Caudate nucleus (tissue), 63 donors: ENCODE measurements at places on chromosomes 1 and 21.

DNA sequence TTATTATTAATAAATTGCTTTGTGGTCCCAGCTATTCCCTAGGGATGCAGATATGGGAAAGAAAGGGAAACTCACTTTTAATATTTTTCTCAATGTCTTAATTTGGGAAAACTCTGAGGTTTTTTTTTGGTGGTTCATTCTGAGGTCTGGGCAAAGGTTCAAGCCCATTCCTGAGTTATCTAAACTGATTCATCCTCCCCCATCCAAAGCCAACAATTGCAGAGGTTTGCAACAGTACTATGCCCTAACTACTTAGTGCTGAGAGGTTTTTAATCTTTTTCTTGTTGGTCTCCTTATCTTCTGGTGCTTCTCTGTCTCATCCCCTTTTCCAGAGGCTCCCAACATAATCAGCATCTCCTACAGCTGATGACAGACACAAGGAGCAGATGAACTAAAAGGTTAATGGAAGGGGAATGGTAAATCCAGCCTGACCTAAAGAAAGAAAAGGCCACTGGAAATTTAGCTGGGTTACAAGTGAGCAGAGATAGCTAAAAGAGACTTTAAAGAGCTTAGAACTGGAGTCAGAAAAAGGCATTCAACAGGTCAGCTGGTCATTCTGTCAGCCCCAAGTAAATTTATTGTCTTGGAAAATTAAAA, 390.4 kb downstream of the TGFB2 start:
- no peak for DNase-seq

DNA sequence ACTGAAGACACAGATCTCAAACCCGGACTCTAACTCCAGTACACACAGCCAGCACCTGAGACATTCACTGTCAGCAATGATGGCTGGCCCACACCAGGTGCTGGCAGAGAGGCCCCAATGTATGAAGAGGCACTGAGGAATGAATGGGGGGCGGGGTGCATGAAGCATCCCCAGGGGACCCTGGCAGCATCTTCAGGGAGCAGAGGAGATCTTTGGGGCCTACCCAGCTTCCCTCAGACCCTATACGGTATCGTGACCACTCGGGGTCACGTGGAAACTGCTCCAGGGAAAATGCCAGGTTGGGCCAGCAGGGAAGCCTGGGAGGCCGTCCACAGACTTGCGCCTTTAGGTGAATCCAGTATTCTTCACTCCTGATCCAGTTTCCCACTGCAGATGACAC, 84.3 kb downstream of the NPHP4 start:
- DNase-seq: no peak

DNA sequence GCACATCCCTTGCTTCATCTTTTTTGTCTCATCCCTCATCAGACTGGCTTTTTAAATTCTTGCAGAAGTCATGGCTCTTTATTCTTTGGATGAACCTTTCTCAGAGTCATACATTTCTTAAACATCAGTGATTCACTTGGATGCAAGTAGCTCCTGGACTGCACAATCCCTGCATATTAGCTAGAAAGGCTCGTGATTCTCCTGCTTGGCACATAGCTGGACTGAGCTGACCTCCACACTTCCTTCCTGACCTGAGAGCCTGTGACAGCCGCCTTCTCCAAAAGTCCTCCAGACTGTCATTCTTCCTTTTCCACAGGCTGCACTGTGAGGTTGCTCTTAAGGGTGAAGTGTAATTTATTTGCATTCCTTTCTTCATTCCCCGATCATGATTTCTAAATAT, 109.4 kb downstream of the RGL1 start:
- no peak for DNase-seq

GRCh38 chr1:4005431-4005830, 105.4 kb upstream of the C1orf174 start:
- no peak for DNase-seq

GRCh38 chr1:7769673-7770412, 1.3 kb upstream of the VAMP3 start:
- DNase-seq: no peak
